ENCODE measurements at places on chromosomes 6 and 20.

GRCh38 chr20:8721098-8721497 lies 347.8 kb upstream of the PLCB4 start:
- H3K36me3 ChIP-seq = no peaks in the 10 kb centered on the region
- no peaks in the 10 kb centered on the region for H3K4me1 ChIP-seq
- DNase-seq = no peak
- no peaks in the 10 kb centered on the region for H3K27me3 ChIP-seq
- H3K4me3 ChIP-seq = no peak overlapping the region
- no peak overlapping the region for H3K27ac ChIP-seq

- no peak for DNase-seq
- no peak overlapping the region for H3K27ac ChIP-seq
- H3K36me3 ChIP-seq = peaks cover 16% of the 10 kb centered on the region
- H3K27me3 ChIP-seq = no peaks in the 10 kb centered on the region
Measured at GRCh38 chr6:131393433-131393832, 179.6 kb upstream of the ARG1 start.

DNA sequence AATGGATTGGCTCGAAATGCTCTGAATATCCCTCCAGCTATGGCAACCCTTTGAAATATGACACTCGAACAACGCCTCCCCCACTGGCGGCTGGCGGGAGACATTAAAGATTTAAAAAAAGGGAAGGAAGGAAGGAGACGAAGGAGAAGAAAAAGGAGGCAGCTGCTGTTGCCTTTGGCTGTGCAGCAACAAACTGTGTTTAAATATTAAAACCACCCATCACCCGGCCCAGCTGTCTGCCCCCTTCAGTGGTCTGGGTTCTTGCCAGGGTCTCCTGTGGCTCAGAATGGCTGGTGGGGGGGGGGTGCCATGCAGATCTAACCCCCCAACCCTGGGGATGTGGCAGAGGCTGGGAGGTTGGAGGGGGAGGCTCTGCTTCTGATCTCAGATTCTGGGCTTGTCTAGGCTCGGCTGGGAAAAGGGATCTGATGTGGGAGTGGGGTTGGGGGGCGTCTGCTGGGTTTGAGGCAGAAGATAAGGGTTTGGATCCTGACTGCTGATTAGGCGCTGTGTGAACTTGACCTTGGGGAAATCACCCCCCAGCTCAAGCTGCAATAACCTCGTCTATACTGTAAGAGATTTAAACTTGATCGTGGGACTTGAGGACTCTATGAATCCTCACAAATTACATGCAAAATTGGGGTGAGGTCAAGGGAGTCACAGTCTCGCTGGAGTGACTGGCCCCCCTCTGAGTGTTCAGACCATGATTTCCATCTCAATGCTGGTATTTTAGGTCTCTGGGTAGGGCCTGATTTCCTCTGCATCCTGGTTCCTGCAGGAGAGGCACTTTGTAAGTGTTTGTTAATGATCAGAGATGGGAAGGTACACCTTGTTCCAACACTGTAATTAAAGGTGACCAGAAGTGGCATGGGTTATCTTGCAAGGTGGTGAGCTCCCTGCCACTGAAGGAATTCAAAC lies 40.3 kb upstream of the BLCAP start:
- H3K4me1 ChIP-seq = peaks cover 4% of the 10 kb centered on the region
- peaks cover 48% of the 10 kb centered on the region for H3K27me3 ChIP-seq
- H3K4me3 ChIP-seq = no peak overlapping the region
- H3K27ac ChIP-seq = no peak overlapping the region

DNA sequence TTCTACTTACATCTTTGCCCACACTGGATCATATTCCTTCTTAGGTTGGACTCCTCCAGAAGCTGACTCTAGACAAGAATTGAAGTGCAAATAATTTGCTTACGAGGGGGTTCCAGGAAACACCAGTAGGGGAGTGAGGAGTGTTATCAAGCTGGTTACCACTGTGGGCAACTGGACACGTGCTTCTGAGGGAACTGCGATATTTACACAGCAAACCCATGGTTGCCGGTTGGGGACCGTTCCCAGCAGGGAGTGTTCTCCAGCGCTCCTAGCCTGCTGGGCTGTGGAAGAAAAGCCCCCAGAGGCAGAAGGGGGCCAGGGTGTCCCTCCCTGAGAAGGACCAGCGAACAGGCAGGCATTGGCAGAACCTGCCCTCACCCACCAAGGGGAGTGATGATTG lies 21.7 kb downstream of the MDFI start:
- no peak for DNase-seq
- no peaks in the 10 kb centered on the region for H3K36me3 ChIP-seq
- peaks cover 57% of the 10 kb centered on the region for H3K27me3 ChIP-seq
- H3K4me1 ChIP-seq = no peaks in the 10 kb centered on the region
- H3K4me3 ChIP-seq = no peak overlapping the region

GRCh38 chr6:143146186-143146851 lies 85.6 kb downstream of the AIG1 start:
- H3K27ac ChIP-seq = no peak overlapping the region
- H3K4me3 ChIP-seq = no peak overlapping the region
- no peaks in the 10 kb centered on the region for H3K27me3 ChIP-seq
- peaks cover 6% of the 10 kb centered on the region for H3K36me3 ChIP-seq
- no peak for DNase-seq

DNA sequence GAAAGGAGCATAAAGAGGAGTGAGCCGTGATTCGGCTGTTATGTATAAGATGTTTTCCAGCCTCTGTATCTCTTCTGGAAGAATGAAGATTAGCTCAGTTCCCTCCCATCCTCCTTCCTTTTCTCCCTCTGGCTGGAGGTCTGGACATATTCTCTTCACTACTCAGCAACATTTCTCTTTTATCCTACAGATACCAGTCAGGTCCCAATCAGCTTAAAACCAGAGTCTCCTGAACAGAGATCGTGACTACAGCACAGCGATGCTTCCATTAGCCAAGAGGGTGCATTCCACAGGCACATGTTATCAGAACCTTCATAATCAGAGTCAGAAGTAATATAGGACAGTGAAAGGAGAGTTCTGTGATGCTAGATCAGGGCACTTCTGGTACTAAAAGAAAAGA lies 133.9 kb upstream of the SOX4 start:
- no peak overlapping the region for H3K4me3 ChIP-seq
- no peak for DNase-seq
- no peaks in the 10 kb centered on the region for H3K4me1 ChIP-seq

GRCh38 chr20:46544576-46544975 lies 5.9 kb downstream of the OCSTAMP start:
- H3K27me3 ChIP-seq = peaks cover under 1% of the 10 kb centered on the region
- H3K4me3 ChIP-seq = no peak overlapping the region
- H3K27ac ChIP-seq = no peak overlapping the region
- DNase-seq = no peak
- no peaks in the 10 kb centered on the region for H3K36me3 ChIP-seq
- no peaks in the 10 kb centered on the region for H3K4me1 ChIP-seq

GRCh38 chr20:34626992-34627391 lies 49.9 kb downstream of the PIGU start:
- no peak overlapping the region for H3K4me3 ChIP-seq
- no peaks in the 10 kb centered on the region for H3K27me3 ChIP-seq
- DNase-seq = no peak
- no peak overlapping the region for H3K27ac ChIP-seq
- H3K4me1 ChIP-seq = peaks cover 2% of the 10 kb centered on the region
- peaks cover 73% of the 10 kb centered on the region for H3K36me3 ChIP-seq

- H3K4me3 ChIP-seq = no peak overlapping the region
- DNase-seq = no peak
- H3K4me1 ChIP-seq = peaks cover 20% of the 10 kb centered on the region
- no peaks in the 10 kb centered on the region for H3K27me3 ChIP-seq
- H3K27ac ChIP-seq = no peak overlapping the region
- no peaks in the 10 kb centered on the region for H3K36me3 ChIP-seq
Measured at GRCh38 chr6:149055195-149055899, 262.2 kb upstream of the TAB2 start.

GRCh38 chr6:81696524-81696923 lies 56.0 kb downstream of the TENT5A start:
- no peaks in the 10 kb centered on the region for H3K4me1 ChIP-seq
- no peaks in the 10 kb centered on the region for H3K36me3 ChIP-seq
- no peak overlapping the region for H3K27ac ChIP-seq
- no peak overlapping the region for H3K4me3 ChIP-seq

DNA sequence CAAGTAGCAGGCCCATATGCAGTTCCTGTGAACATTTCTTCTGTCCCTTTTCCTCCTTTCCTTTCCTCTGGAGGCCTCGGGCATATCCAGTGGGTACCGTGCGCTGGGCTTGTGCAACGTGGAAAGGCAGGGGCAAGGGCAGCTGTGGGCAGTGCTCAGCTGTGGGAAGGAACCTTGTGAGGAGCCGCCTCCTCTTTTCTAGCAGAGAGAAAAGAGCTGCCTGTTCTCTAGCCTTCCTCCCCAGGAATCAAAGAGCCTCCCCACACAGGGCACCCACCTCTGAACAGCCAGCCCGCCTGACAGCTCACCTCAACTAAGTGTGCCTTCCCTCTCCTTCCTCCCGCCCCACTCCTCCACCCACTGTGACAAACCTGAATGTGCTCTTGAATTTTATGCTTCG lies 143.3 kb upstream of the HDDC2 start:
- peaks cover 16% of the 10 kb centered on the region for H3K27me3 ChIP-seq
- no peak for DNase-seq
- no peak overlapping the region for H3K4me3 ChIP-seq
- no peaks in the 10 kb centered on the region for H3K36me3 ChIP-seq
- no peaks in the 10 kb centered on the region for H3K4me1 ChIP-seq
- H3K27ac ChIP-seq = no peak overlapping the region

Measured in naive thymus-derived CD8-positive, alpha-beta T cell (primary cell).